WERI-Rb-1 (cell line): ENCODE measurements at places on chromosomes 6 and 20.

DNA sequence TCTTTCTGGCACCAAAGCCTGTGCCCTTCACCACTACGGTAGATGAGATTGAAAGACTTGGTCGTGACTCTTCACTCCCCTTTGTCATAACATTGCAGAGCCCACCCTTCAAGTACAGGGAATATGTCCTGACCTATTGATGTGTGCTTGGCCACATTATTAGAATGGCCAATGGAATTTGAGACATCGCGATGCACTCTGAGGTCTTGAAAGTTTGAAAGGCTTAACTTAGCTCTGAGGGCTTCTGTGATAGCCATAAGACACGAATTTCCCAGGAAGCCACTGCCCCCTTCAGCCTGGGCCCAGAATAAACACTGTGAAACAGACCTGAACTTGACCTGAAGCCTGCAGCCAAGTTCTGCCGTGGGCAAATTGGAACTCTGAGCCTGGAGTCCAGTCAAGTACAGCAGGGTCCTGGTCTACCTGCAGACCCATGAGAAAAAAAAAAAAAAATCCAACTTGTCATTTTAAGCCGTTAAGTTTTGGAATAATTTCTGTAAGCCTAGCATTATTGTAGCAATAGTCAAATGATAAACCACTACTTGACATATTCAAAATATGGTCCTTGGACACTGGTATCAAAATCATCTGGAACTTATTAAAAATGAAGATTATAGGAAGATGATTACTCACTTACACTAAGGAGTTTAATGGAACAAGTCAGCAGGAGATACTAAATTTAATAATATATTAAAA, 36.9 kb upstream of the TRAF3IP2 start:
- DNase-seq: peak; percentile 78

GRCh38 chr6:27630727-27631608, 158.1 kb upstream of the ZNF184 start:
- DNase-seq: peak; percentile 69

DNA sequence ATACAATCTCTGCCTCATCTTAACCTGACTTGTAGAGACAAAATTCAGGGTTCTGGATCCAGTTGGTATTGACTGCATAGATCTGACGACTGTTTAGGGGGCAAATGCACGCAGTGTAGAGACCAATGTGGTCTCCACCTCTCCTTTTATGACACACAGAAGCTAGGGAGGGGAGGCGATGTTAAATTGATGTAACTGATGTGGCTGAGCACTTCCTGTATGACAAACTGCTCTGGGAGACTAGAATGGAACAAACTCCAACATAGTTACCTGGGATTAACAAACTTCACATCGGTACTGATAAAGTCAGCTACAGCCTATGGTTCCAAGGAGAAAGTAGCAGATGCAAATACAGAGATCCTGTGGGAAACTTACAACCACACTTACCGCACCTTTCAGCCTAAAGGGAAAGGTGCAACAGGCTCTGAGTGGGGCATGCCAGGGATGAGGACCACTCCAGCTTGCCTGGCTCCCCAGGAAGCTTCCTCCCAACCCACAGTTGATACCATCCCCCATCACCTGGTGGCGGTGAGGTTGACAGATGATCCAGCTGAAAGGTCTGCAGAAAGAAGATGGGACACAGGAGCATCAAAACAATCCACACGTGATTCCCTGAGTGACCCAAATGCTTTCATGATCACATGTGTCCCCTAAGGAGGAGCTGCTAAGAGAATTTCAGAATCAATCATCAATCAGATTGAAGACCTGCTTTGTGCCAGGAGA, 60.6 kb upstream of the MRPS10 start:
- DNase-seq: no peak

GRCh38 chr6:13437218-13437996, 50.0 kb downstream of the GFOD1 start:
- DNase-seq: no peak

- no peak for DNase-seq
These were observed 33.2 kb upstream of the PNISR start for GRCh38 chr6:99458319-99458718.
